Progenitor cell of endocrine pancreas (in vitro differentiated cells): ENCODE measurements at places on chromosomes 6 and 20. TPM values are rescaled to one million over a fixed set of nuclear protein-coding genes. Genes with fewer than 3 reads are reported as not detected.

ENPP1 gene
- total RNA-seq: 2.4 and 2.7 TPM in 2 replicates

LYRM4 gene
- total RNA-seq: 34.4 and 34.5 TPM in 2 replicates

ANKRD66 gene
- total RNA-seq: not detected in 2 replicates

ARFGAP1 gene
- total RNA-seq: 119 and 130 TPM in 2 replicates

DOK5 gene
- total RNA-seq: 0.24 and 0.33 TPM in 2 replicates

BFSP1 gene
- total RNA-seq: 4.2 and 4.8 TPM in 2 replicates

KCNK16 gene
- total RNA-seq: 32.9 and 35.2 TPM in 2 replicates

DNA sequence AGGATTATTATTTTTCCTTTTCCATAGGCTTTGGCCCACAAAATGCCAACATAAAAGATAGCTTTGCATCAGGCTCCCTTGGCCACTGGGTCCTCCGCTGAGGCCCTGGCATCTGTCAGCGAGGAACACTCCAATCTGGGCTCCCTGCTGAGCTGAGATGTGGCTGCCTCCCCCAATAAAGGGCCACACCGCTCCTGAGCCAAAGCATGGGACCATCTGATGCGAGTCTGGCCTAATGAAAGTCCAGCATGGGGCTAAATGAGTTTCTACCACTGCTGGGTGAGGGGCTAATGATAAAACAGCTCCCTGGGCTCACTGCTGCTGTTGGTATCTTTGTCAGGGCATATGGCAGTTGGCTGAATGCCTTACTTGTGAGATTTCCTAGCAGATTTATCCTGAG lies 817.5 kb upstream of the SLC35B3 start:
- H3K27me3 ChIP-seq: no peaks in the 10 kb centered on the region
- no peaks in the 10 kb centered on the region for H3K36me3 ChIP-seq
- H3K27ac ChIP-seq: no peak overlapping the region
- H3K4me1 ChIP-seq: peaks cover 1% of the 10 kb centered on the region

DNA sequence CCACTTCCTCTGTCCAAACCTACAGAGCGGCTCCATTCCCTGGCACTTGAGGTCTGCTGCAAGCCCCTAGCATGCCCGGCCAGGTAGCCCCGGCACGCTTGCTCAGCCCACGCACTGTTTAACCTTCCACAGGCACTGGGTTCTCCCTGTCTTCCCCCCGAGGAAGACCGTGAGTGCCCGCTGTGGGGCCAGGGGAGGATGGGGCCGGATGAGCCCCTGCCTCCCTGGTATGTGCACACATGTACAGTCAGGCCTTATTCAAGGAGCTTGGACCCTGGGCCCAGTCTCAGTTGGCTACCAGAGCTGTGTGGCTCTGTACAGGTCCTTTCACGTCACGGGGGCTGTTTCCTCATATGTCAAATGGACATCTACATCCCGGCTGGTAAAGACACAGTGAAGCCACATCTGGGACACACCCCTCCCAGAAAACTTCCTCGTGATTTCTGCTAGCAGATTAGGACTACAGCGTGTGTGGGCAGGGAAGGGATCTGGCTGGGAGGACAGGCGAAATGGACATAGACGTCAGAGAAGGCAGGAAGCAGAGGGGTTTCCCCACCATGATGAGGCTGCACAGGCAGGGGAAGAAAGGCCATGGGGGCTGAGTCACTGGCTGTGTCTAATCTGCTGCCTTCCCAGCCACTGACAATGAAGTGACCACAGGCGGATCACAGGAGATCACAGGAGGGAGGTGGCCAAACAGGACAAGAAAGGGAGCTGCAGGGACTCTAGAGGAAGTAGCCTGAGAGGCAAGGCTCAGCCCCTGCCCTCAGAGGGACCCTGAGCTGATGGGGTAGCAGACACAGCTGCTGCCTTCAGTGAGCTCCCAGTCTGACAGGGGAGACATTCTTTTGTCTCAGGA lies 62.9 kb downstream of the MRPL14 start:
- peak overlapping the region; percentile 7 for H3K27ac ChIP-seq
- no peak overlapping the region for H3K4me3 ChIP-seq
- H3K36me3 ChIP-seq: no peaks in the 10 kb centered on the region
- DNase-seq: no peak

GRCh38 chr6:161453558-161453957 lies 179.7 kb upstream of the AGPAT4 start:
- no peak for DNase-seq
- no peak overlapping the region for H3K27ac ChIP-seq
- no peaks in the 10 kb centered on the region for H3K36me3 ChIP-seq
- no peak overlapping the region for H3K4me3 ChIP-seq
- H3K27me3 ChIP-seq: no peaks in the 10 kb centered on the region
- no peaks in the 10 kb centered on the region for H3K4me1 ChIP-seq

DNA sequence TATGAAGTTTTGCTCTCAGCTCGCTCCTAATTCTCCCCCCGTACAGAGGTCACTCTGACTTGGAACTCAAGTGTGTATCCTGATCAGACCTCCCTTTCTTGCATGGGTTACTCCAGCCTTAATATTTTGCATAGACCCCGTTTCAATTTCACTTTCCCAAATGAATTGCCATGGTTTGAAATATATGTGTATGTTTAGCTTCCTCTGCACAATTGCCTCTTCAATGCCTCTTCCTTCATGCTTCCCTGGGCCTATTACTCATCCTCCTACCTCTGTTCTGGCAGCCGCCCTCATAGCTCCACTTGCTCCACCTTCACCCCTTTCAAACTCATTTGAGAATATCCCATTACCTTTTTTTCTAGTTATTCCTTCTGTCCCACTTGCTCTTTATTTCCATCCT lies 90.0 kb upstream of the SAMD5 start:
- no peak overlapping the region for H3K27ac ChIP-seq
- peaks cover 5% of the 10 kb centered on the region for H3K27me3 ChIP-seq
- no peak for DNase-seq
- H3K4me3 ChIP-seq: no peak overlapping the region
- H3K4me1 ChIP-seq: no peaks in the 10 kb centered on the region

GRCh38 chr6:28589957-28590349 lies 64.3 kb downstream of the GPX5 start:
- peaks cover 24% of the 10 kb centered on the region for H3K27me3 ChIP-seq
- no peak for DNase-seq
- H3K36me3 ChIP-seq: no peaks in the 10 kb centered on the region
- H3K4me3 ChIP-seq: peak overlapping the region; percentile 68

DNA sequence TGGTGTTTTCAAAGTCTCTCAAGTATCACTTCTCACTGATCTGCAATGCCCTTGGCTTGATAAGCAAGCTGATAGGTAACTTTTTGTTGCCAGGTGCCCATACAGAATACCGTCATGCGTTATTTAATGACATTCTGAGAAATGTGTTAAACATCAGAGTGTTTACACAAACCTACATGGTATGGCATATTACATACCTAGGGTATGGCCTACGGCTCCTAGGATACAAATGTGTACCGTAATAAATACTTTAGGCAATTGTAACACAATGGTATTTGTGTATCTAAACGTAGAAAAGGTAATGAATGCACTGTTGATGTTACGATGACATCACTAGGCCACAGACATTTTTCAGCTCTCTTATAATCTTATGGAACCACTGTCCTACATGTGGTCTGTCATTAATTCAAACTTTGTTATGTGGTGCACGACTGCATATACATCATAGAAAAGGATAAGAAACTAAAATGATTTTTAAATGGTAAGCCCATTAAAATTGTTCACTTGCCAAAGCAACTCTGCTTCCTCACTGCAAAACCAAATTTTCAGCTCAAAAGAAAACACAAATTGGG lies 35.7 kb downstream of the CSNK2A1 start:
- H3K4me1 ChIP-seq: peaks cover 16% of the 10 kb centered on the region
- no peak for DNase-seq
- peaks cover 21% of the 10 kb centered on the region for H3K36me3 ChIP-seq
- H3K27me3 ChIP-seq: no peaks in the 10 kb centered on the region
- H3K27ac ChIP-seq: no peak overlapping the region
- H3K4me3 ChIP-seq: no peak overlapping the region

DNA sequence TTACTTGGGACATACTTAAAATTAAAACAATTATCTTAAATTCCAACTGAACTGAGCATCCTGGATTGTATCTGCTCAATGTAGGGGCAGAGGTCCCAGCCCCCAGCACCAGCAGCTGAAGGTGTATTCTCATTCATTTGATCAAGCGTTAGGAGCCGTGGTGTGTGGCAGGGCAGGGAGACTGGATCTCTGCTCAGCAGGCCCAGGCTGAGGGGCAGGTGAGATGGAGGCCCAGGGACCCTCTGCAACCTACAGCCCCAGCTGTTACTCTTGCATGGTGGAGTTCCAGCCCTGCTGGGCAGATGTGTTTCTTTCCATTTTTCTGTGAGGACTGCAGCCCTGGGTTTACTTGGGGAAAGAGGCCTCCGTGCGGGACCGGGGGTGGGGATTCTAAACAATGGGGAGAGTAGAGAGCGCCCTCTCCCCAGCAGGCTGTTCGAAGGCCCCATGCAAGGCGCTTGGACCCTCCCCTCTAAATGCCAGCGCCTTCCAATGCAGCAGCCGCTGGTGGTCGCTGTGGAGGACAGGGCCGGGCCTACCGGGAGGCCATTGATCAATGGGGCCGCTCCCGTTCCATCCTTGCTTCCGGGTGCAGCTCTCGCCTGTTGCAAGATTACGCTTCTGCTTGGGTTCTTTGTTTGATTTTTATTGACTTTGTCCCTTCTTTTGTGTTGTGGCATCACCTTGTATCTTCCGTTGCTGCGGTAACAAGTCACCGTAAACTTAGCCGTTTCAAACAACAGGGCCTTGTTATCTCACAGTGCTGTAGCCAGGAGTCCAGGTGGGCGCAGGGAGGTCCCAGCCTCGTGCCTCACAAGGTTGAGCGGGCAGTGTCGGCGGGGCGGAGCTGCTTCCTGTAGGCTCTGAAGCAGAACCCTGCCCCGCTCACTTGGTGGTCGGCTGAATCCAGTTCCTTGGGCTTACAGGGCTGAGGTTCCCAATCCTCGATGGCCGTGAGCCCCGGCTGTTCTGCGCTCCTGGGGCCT lies 134.8 kb upstream of the PHACTR3 start:
- no peak for DNase-seq
- H3K36me3 ChIP-seq: no peaks in the 10 kb centered on the region
- H3K27me3 ChIP-seq: peaks cover 5% of the 10 kb centered on the region
- no peaks in the 10 kb centered on the region for H3K4me1 ChIP-seq

- H3K27me3 ChIP-seq: no peaks in the 10 kb centered on the region
- H3K4me3 ChIP-seq: no peak overlapping the region
- DNase-seq: no peak
- no peaks in the 10 kb centered on the region for H3K36me3 ChIP-seq
- peaks cover 7% of the 10 kb centered on the region for H3K4me1 ChIP-seq
Measured at GRCh38 chr6:19128701-19129100, 708.5 kb upstream of the ID4 start.

- no peak overlapping the region for H3K4me3 ChIP-seq
- H3K27ac ChIP-seq: peak overlapping the region; percentile 79
- DNase-seq: no peak
- no peaks in the 10 kb centered on the region for H3K27me3 ChIP-seq
- no peaks in the 10 kb centered on the region for H3K36me3 ChIP-seq
Measured at GRCh38 chr6:63352069-63352543, 32.3 kb upstream of the LGSN start.

GRCh38 chr6:71262914-71263313 lies 25.7 kb upstream of the OGFRL1 start:
- no peak overlapping the region for H3K27ac ChIP-seq
- peaks cover 4% of the 10 kb centered on the region for H3K4me1 ChIP-seq
- H3K36me3 ChIP-seq: peaks cover 1% of the 10 kb centered on the region
- no peak overlapping the region for H3K4me3 ChIP-seq
